ENCODE measurements at places on chromosomes 16 and 17.

- DNase-seq, result no peak
These were observed 2.3 kb upstream of the IL4R start for GRCh38 chr16:27311448-27311830.

DNA sequence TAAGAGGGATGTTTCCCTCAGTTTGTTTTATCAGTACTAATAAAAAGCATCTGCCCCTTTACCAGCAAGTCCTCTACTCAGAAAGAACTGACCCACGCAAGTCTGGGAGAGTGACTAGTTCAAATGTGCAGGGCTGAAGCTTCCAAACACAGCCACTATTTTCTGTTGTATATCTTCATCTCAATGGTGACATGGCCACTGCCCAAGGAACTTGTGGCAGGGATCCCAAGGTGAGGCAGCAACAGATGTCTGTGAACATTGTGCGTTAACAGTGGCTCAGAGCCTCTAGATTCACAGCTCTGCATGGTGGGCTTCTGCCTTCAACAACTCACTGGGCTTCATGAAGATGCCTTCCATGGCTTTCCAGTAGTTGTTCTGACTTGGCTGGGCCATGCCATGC is 3.7 kb upstream of the BLTP2 start:
- no peak for DNase-seq

GRCh38 chr17:68539548-68540467 is 27.6 kb downstream of the PRKAR1A start:
- DNase-seq, result no peak

GRCh38 chr16:80947239-80947638 is 59.4 kb downstream of the CMC2 start:
- DNase-seq, result no peak

GRCh38 chr16:63239065-63239570 is 1202.9 kb upstream of the CDH8 start:
- DNase-seq, result no peak

- no peak for DNase-seq
These were observed 20.5 kb downstream of the KRT9 start for GRCh38 chr17:41551365-41551764.

DNA sequence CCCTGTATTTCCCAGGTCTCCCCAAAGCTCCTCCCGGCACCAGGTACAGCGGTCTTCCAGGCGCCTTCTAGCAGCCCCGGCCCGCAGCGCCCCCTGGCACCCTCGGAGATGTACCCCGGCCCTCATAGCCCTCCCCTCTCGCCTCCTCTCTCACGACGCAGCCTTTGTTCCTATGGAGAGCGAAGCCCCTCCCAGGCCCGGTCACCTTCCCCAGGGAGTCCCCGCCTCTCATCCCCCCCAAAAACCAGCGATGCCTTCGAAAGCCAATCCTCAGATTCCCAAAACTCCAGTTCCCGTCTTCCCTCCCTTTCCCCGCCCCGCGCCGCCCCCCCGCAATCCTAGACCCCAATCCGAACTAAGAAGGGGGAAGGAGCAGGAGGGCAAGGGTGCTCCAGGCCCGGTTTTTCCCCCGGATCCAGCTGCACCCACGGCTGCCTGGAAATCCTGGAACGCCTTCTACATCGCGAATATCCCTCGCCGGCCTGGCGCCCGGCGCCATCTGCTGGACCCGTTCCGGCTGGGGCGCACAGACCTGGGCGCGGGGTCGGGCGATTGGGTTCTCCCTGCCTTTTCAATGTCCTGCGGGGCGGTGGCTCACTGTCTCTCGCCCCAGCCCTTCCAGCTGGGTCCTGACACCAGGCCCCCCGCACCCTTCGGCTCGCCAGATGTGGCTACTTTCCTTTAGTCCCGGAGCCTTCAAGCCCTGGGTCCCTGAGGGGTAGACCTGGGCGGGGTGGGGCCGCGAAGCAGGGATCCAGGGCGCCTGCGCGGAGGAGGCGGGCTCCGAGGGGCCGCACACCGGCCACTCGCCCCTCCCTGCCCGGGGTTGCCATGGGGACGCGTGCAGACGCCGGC is at the start of gene DNAH2:
TSS of gene DNAH2 (plus strand) at position 844 of the 855 bp plus-strand sequence. CDS start 1,991 bp downstream, outside the sequence.
- DNase-seq, result peak; percentile 77

GRCh38 chr17:82228842-82229697 is at the start of gene SLC16A3:
TSS of gene SLC16A3 (plus strand) at chr17:82229042. CDS start at chr17:82236009, 6,967 bp downstream.
- peak; percentile 81 for DNase-seq

DNA sequence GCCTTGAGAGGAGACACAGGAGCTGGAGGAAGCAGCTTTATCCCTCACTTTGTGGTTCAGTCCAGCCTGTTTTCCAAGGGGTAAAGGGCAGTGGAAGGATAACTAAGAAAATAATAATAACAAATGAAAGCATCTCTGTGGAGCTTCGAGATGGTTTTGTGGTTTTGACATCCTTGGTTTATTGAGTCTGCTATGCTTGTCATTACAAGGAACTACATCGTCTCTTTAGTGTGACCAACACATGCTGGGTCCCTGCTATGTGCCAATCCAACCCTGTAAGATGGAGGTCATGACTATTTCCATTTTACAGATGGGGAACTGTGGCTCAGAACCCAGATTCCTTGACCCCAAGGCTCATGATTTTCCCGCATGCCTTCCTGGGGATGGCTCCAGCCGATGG is 124.8 kb downstream of the MRM1 start:
- DNase-seq, result no peak

DNA sequence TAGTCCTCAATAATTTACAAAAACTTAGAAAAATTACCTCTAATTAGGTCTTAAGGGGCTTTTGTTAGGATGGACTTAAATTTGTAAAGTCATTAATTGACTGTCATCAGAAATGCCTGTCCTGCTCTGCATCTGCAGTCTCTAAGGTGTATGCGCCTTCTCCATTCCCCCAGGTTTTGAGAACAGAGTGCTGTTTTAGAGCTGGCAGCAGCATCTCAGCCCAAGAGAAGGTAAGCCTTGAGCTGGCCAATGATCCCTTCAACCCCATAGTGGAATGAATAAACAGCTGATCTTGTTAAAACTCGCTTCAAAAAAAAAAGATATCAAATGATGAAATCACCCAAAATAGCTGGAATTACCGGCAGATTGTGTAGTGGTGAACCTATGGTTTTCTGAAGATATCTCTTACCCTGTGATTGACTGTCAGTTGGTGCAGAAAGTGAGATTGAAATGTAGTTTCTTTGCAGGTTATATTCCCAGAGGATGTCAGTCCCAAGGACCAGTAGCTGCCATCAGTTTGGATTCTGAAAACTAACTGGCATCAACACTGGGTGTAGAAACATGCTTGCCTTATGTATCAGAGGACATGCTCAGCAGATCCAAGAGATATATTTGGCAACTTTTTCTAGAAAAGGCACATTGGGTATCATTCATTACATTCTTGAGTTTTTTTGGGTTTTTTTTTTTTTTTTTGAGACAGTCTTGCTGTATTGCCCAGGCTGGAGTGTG is 25.7 kb downstream of the TRPV2 start:
- DNase-seq, result no peak

- DNase-seq, result no peak
These were observed 159.5 kb downstream of the RBFOX1 start for GRCh38 chr16:7492122-7492521.

GRCh38 chr16:67804853-67805542 is 1.4 kb downstream of the RANBP10 start:
- no peak for DNase-seq

GRCh38 chr16:4116325-4117249 is at the start of gene ADCY9:
TSS of gene ADCY9 (minus strand) at chr16:4116442. CDS start at chr16:4115442, 1,000 bp downstream.
- DNase-seq, result peak; percentile 90

- no peak for DNase-seq
These were observed 23.5 kb downstream of the COX10 start for GRCh38 chr17:14092808-14093207.

DNA sequence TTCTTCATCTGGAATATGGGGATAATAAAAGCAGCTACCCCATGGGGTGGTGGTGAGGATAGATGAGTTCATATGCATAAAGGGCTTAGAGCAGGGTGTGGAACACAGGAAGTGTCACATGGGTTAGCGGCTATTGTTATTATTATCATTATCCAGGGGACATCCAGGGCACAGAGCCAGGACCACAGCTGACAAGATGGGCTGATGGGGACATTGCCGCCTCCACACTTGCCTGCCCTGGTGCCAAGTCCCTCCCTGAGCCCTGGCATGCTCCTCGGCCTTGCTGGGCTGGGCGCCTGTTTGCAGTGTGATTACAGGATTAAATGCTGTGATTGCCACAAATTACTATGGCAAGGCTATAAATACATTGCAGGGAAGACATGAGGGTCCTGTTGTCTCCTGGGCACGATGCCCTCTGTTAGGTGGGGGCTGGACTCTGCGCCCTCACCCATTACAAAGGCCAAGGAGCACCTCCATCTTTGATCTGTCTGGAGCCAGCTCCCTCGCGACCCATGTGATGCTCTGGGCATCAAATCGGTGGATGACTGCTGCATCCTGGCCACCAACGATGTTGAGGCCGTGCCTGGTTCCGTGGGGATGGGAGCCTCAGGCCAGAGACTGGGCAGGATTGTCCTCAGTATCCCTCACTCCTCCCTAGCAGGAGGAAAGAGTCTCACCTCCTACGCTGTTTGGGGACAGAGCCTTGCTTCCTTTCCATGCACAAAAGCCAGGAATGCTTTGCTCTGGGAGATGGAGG is 43.2 kb downstream of the PIMREG start:
- DNase-seq, result no peak

- no peak for DNase-seq
These were observed 103.2 kb upstream of the SMURF2 start for GRCh38 chr17:64765191-64765889.

- no peak for DNase-seq
These were observed 117.4 kb downstream of the AXIN2 start for GRCh38 chr17:65444049-65444448.

- DNase-seq, result no peak
These were observed 9.4 kb downstream of the DUSP3 start for GRCh38 chr17:43769426-43769825.

DNA sequence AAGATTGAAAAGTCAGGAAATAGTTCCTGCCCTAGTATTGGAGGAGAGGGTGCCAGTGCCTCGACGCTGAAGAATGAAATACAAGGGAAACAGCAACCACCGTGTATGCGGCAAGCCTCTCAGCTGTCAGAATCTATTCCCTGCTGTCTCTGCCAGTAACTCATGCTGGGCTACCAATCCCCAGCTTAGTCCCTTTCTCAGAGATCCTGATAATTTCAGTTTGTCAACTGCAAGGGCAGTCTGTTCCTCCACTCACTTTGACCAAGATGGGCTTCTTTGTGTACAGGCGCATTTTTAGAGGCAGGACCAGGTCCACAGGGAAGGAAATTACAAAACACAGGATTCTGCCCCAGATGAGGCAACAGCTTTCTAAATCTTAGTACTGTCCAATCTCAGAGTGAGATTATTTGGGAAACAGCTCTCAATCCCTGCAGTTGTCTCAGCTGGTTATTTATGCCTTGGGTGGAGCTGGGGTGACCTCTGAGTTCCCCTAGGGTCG is 1.3 kb downstream of the NQO1 start:
- DNase-seq, result no peak

DNA sequence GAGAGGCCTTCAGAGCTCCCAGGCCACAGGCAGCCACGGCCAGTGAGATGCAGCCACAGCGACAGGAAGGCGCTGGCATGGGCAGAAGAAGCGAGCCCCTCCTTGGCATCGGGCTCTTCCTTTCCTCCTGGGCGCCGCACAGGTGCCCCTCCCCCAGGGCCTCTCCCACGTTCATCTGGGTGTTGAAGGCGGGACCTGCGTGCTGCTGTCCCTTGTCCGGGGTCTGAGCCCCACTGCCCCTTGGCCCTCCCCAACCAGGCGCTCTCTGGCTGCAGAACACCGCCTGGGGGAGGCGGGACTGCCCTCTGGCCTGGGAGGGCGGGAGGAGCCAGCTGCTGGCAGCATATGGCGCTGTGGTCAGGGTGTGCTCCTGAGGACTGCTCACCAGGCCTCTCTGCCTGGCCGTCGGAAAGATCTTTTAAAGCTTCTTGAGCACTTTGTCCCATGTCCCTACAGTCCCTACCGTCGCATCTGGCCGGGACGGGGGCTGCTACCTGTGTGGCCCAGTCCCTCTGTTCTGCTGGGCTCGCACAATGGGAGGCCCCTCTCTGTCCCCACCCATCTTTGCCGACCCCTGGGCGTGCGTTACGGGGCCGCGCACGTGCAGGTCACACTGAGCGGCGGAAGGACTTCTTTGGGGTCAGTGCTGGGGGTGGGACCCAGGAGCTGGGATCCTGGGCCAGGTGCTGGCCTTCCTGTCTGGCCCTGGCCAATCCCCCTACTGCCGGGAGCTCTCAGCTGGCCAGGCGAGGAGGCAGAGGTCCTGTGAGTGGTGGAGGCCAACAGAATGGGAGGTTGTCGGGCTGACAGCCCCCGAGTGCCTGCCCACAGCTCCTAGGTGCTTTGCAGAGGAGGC is 1.7 kb downstream of the SLC25A10 start:
- no peak for DNase-seq
